ENCODE measurements at places on chromosomes 2 and 18. TPM values are rescaled to one million over a fixed set of nuclear protein-coding genes. Genes with fewer than 3 reads are reported as not detected.

Gene C2orf78
- not detected for polyA plus RNA-seq

GRCh38 chr2:1374287-1374686 is 39.0 kb upstream of the TPO start:
- no peaks in the 10 kb centered on the region for H3K4me1 ChIP-seq
- no peak for DNase-seq
- H3K36me3 ChIP-seq = no peaks in the 10 kb centered on the region
- no peaks in the 10 kb centered on the region for H3K27me3 ChIP-seq
- H3K27ac ChIP-seq = no peak overlapping the region

Gene WIPF1
- polyA plus RNA-seq = 3.1 TPM

DNA sequence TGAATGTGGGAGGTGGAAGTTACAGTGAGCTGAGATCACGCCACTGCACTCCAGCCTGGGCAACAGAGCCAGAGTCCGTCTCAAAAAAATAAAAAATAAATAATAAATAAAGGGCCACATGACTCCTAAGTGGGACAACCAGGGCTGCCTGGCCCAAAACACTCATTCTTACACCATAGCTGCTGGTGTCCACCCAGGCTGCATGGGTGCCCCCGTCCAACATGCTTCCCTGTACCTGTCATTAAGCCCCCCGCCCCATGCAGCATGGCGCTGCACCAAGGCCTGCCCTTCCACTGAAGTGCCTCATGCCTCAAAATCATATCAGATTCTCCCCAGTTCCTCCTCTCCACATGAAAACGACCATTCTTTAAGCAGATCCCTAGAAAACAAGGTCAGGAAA is 10.8 kb downstream of the GALM start:
- DNase-seq = no peak
- H3K27me3 ChIP-seq = no peaks in the 10 kb centered on the region
- H3K36me3 ChIP-seq = peaks cover 12% of the 10 kb centered on the region
- H3K27ac ChIP-seq = no peak overlapping the region
- H3K4me3 ChIP-seq = no peak overlapping the region

- no peaks in the 10 kb centered on the region for H3K4me1 ChIP-seq
- no peak overlapping the region for H3K27ac ChIP-seq
- H3K4me3 ChIP-seq = no peak overlapping the region
These were observed 80.4 kb downstream of the MC4R start for GRCh38 chr18:60292186-60292585.

Gene C2orf80
- not detected for polyA plus RNA-seq

DNA sequence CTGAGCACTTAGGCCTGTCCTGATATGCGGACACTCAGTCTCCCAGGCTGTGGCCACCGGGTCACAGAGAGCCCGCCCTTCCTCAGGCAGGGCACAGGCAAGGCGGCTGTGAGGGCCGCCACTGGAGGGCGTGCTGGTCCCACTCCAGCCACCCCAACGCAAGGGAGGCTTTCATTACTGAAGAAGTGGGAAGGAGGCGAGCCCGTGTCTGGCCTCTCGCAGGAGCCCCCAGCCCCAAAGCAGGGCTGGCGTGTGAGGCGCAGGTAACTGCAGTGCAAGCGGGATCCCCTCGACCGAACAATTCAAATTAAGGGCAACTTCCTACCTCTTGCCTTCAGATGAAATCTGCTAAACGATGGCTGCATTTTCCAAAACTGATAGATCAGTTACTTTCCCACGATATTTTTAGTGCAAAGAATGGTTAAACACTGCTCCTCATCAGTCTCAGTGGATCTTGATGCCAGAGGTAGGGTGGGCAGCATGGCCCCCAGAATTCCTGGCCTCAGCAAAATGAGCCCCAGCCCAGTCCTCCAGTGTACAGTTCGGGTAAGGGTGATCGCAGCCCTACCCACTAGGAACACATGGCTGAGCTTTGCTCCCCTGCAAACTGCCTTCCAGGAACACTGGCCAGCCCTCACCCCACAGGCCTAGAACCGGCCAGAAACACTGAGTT is 97.2 kb downstream of the SEPTIN10 start:
- no peaks in the 10 kb centered on the region for H3K36me3 ChIP-seq
- no peak for DNase-seq
- no peak overlapping the region for H3K4me3 ChIP-seq
- no peaks in the 10 kb centered on the region for H3K4me1 ChIP-seq
- no peaks in the 10 kb centered on the region for H3K27me3 ChIP-seq

GRCh38 chr18:31680831-31681568 is 3.4 kb downstream of the B4GALT6 start:
- peak; percentile 82 for DNase-seq
- peak overlapping the region; percentile 75 for H3K27ac ChIP-seq
- H3K4me3 ChIP-seq = no peak overlapping the region
- no peaks in the 10 kb centered on the region for H3K27me3 ChIP-seq
- H3K36me3 ChIP-seq = no peaks in the 10 kb centered on the region
- H3K4me1 ChIP-seq = no peaks in the 10 kb centered on the region

- H3K27me3 ChIP-seq = no peaks in the 10 kb centered on the region
- H3K27ac ChIP-seq = no peak overlapping the region
These were observed 372.6 kb downstream of the LRRTM4 start for GRCh38 chr2:77149565-77149964.

DNA sequence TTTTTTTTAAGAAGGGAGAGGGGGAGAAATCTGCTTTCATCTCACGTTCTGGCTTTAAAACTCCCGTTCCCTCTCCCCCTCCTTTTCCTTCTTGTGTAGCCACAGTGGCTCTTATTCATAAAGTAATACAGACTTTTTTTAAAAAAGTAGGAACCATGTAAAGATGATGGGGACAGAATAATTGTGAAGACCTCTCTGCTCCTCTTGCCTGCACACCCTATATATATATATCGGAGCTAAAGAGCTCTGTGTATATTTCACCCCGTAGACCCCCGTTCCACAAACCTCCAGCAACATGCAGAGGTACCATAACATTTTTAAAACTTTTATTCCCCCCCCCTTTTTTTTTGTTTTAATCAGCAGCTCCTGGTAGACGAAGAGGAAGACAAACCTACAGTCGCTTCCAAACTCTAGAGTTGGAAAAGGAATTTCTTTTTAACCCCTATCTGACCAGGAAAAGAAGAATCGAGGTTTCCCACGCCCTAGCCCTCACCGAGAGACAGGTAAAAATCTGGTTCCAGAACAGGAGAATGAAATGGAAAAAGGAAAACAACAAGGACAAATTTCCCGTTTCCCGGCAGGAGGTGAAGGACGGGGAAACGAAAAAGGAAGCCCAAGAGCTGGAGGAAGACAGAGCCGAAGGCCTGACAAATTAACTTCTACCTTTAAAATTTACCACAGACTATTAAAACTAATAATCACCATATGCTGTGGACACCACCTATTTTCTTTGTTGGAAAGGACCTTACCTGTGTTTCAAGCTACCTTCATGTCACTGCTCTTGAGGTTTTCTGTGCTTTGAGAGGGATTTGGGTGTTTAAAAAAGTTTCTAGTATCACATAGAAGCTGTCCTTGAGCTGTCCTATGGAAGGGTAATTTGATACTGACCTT is 1.7 kb downstream of the HOXD8 start:
- H3K4me1 ChIP-seq = peaks cover 4% of the 10 kb centered on the region
- DNase-seq = no peak
- peaks cover 7% of the 10 kb centered on the region for H3K27me3 ChIP-seq
- peak overlapping the region; percentile 75 for H3K27ac ChIP-seq
- no peaks in the 10 kb centered on the region for H3K36me3 ChIP-seq
- H3K4me3 ChIP-seq = peak overlapping the region; percentile 44

- H3K27me3 ChIP-seq = no peaks in the 10 kb centered on the region
- no peaks in the 10 kb centered on the region for H3K4me1 ChIP-seq
- no peak overlapping the region for H3K4me3 ChIP-seq
- no peak for DNase-seq
- no peak overlapping the region for H3K27ac ChIP-seq
These were observed 24.3 kb downstream of the FHOD3 start for GRCh38 chr18:36321658-36322407.

GRCh38 chr2:179344970-179345369 is 80.3 kb upstream of the SESTD1 start:
- H3K27ac ChIP-seq = no peak overlapping the region
- DNase-seq = no peak
- no peaks in the 10 kb centered on the region for H3K4me1 ChIP-seq
- H3K27me3 ChIP-seq = no peaks in the 10 kb centered on the region

GRCh38 chr2:218168635-218169462 is 2.1 kb upstream of the CXCR1 start:
- peak; percentile 56 for DNase-seq
- no peaks in the 10 kb centered on the region for H3K36me3 ChIP-seq
- no peak overlapping the region for H3K27ac ChIP-seq
- peaks cover 12% of the 10 kb centered on the region for H3K4me1 ChIP-seq
- no peaks in the 10 kb centered on the region for H3K27me3 ChIP-seq
- H3K4me3 ChIP-seq = no peak overlapping the region

Gene ARHGEF33
- polyA plus RNA-seq = not detected

DNA sequence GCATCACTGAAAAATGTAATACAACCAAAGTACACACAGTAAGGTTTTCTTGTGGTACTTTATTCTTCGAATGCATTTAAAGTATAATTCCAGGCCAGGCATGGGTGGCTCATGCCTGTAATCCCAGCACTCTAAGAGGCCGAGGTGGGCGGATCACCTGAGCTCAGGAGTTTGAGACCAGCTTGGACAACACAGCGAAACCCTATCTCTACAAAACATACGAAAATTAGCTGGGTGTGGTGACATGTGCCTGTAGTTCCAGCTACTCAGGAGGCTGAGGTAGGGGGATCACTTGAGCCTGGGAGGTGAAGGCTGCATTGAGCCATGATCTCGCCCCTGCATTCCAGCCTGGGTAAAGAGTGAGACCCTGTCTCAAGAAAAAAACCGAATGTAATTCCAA is 3.9 kb upstream of the TTC39C start:
- H3K4me3 ChIP-seq = no peak overlapping the region
- H3K27ac ChIP-seq = no peak overlapping the region
- peaks cover 5% of the 10 kb centered on the region for H3K4me1 ChIP-seq
- H3K27me3 ChIP-seq = no peaks in the 10 kb centered on the region
- no peaks in the 10 kb centered on the region for H3K36me3 ChIP-seq
- DNase-seq = no peak

- no peak overlapping the region for H3K27ac ChIP-seq
- no peaks in the 10 kb centered on the region for H3K27me3 ChIP-seq
- H3K4me1 ChIP-seq = peaks cover 29% of the 10 kb centered on the region
- peak overlapping the region; percentile 85 for H3K4me3 ChIP-seq
These were observed 1.4 kb downstream of the CCDC142 start for GRCh38 chr2:74481431-74481830.

DNA sequence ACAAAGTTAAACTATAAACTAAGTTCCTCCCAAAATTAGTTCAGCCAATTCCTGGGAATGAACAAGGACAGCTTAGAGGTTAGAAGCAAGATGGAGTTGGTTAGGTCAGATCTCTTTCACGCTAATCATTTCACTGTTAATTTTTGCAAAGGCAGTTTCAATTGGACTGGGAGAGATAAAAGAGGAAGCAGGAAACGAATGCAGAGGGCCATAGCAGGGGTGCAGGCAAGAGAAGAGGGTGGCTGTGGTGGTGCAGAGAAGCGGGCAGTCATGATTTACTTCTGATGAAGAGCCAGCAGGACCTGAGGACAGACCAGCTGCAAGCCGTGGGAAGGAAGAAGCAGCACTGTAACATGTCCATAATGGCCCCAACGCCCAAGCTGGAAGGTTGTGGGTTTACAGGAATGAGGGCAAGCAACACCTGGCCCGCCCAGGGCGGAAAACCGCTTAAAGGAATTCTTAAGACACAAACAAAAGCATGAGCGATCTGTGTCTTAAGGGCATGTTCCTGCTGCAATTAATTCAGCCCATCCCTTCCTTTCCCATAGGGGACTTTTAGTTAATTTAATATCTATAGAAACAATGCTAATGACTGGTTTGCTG is 4.1 kb upstream of the RMP24 start:
- H3K4me3 ChIP-seq = no peak overlapping the region
- no peaks in the 10 kb centered on the region for H3K27me3 ChIP-seq
- no peak overlapping the region for H3K27ac ChIP-seq

- H3K4me3 ChIP-seq = no peak overlapping the region
- H3K36me3 ChIP-seq = no peaks in the 10 kb centered on the region
- peak; percentile 83 for DNase-seq
- H3K4me1 ChIP-seq = no peaks in the 10 kb centered on the region
These were observed 1104.2 kb downstream of the BCL11A start for GRCh38 chr2:59449274-59449673.

DNA sequence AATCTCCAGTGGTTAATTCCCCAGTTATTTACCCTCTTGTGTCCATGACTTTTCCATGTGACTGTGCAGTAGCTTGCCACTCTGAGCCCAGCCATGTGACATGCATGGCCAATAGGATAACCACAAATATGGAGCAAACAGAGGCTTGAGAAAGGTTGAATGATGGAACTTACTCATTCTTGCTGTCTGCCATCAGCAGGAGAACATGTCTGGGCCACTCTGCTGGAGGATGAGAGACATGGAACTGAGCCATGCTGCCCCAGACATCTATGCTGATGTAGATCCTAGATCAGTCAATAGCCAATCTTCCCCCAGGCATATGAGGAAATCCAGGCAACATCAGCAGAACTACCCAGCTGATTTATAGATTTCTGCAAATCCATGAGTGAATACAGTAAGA is 992.3 kb upstream of the FANCL start:
- DNase-seq = no peak
- H3K27ac ChIP-seq = no peak overlapping the region
- H3K4me3 ChIP-seq = no peak overlapping the region
- no peaks in the 10 kb centered on the region for H3K36me3 ChIP-seq
- H3K27me3 ChIP-seq = peaks cover 2% of the 10 kb centered on the region

GRCh38 chr2:225566798-225567197 is 167.3 kb downstream of the NYAP2 start:
- no peaks in the 10 kb centered on the region for H3K27me3 ChIP-seq
- H3K4me3 ChIP-seq = no peak overlapping the region
- H3K27ac ChIP-seq = no peak overlapping the region
- H3K4me1 ChIP-seq = no peaks in the 10 kb centered on the region
- peak; percentile 4 for DNase-seq

GRCh38 chr18:46337271-46337670 is 233.1 kb downstream of the HAUS1 start:
- no peak overlapping the region for H3K4me3 ChIP-seq
- no peak overlapping the region for H3K27ac ChIP-seq
- H3K27me3 ChIP-seq = peaks cover 9% of the 10 kb centered on the region
- no peak for DNase-seq
- H3K36me3 ChIP-seq = no peaks in the 10 kb centered on the region

DNA sequence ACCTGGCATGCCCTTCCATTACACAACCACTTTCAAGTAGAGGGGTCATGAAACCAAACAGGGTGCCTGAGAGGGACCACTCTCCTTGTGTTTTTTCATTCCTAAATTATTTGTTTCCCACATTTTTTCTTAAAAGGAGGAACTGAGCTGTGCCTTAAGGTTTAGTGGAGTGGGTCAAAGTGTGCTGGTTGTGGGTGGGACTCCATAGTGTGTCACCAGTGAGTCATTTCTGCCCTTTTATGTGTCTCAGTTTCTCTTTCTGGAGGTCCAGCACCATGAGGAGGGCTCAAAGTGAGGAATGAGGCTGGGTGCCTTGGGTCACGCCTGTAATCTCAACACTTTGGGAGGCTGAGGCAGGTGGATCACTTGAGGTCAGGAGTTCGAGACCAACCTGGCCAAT is 37.8 kb downstream of the COMMD1 start:
- peaks cover 3% of the 10 kb centered on the region for H3K36me3 ChIP-seq
- H3K4me1 ChIP-seq = peaks cover 3% of the 10 kb centered on the region
- no peak overlapping the region for H3K27ac ChIP-seq
- H3K4me3 ChIP-seq = no peak overlapping the region
- no peaks in the 10 kb centered on the region for H3K27me3 ChIP-seq

Gene DPP4
- polyA plus RNA-seq = 52.4 TPM

GRCh38 chr2:38720613-38721241 is 30.4 kb downstream of the SRSF7 start:
- no peaks in the 10 kb centered on the region for H3K4me1 ChIP-seq
- DNase-seq = no peak
- H3K36me3 ChIP-seq = no peaks in the 10 kb centered on the region
- H3K4me3 ChIP-seq = no peak overlapping the region
